ENCODE measurements at places on chromosomes 5 and 9.

DNA sequence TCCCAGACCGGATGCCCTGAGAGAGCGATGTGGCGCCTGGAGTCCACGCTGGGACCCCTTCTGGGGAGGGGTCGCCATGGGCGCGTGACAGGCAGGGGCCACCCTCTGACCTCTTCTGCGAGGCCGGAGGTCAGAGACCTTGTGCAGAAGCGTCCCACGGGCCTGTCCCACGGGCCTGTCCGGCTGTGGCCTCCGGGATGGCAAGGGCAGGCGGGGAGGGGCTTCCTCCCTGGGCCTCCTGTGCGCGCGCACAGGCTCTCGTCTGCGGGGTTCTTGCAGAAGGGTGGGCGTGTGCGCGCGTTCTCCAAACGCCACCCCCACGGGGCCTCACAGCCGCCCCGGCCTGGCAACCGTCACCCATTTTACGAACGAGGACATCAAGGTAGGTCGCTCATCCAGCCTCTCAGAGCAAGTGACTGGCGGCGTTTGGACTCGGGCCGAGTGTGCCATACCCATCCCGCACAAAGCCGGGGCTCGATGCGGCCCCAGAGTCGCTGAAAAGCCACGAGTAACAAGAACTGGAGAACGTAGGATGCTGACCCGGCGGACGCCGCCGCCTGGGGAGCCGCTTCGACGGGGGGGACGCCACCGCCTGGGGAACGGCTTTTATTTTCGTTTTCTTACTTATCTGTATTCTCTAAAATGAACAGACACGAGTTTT is 897 bp downstream of the AHRR start:
- no peak for DNase-seq

DNA sequence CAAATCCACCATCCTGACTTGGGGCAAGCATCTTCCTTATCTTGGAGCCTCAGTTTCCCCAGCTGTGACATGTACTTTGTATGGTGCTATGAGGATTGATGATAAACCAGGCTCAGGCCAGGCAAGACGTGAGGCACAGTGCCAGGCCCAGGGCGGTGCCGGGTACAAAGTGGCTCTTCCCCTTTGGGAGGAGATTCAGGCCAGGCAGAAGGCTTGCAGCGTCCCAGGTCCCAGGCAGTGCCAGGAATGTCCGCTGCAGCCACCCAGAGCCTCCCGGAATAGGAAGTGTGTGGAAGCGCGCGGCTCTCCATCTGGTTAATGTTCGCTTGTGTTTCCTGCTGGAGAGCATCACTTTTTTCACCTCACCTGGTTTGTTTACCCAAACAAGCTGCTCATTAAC is 12.6 kb upstream of the DENND1A start:
- no peak for DNase-seq

- DNase-seq: peak; percentile 27
Observed at GRCh38 chr5:114363837-114364236, 2.0 kb downstream of the KCNN2 start.

- no peak for DNase-seq
Observed at GRCh38 chr9:97744710-97745708, 47.9 kb upstream of the XPA start.

GRCh38 chr5:109836280-109836679 is 146.6 kb downstream of the MAN2A1 start:
- no peak for DNase-seq

DNA sequence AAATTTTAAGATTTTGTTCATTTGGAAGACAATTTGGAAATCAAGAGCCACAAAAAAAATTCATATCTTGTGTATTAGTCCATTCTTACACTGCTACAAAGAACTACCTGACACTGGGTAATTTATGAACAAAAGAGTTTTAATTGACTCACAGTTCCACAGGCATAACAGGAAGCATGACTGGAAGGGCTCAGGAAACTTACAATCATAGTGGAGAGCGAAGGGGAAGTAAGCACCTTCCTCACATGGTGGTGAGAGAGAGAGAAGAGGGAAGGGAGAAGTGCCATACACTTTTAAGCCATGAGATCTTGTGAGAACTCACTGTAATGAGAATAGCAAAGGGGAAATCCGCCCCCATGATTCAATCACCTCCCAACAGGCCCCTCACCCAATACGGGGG is 274.4 kb downstream of the KCNN2 start:
- peak; percentile 29 for DNase-seq

DNA sequence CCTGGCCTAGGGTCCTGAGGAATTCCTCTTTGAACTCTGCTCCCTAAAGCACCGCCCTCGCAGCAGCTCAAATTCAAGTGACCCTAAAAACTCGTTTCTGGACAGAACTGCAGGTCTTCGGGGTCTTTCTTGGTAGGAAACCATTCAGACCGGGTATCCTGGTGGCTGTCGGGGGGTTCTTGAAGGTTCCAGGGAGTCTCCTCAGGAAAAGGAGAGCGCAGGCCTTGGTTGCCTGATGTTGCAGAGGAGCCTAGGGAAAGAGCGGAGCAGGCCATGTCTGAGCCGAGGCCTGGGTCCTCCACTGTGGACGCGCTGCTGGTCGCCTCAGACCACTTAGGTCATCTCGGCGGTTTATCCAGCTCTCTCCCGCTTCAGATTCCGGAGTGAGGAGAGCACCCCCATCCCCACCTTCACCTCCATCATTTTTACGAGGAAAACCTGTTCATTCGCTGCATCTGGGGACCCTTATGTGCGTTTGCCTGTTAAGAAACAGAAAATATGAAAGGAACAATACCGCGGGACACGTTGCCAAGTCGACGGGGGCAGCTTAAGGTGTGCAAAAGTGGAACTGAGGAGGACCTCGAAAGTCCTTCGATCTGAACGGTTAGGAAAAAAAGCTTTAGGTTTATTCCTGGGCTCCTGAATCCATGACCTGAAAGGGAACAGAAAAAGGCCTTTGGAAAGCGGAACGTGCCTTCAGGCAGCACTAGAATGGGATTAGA is 299.4 kb downstream of the PARP8 start:
- no peak for DNase-seq

GRCh38 chr5:176820937-176821336 is 10.6 kb downstream of the UNC5A start:
- no peak for DNase-seq

GRCh38 chr5:177508837-177509236 is 789 bp downstream of the DOK3 start:
- no peak for DNase-seq

Data from HL-60 (cell line).